ENCODE measurements at places on chromosomes 11 and 22.
A peak's percentile ranks its signal among the peaks of the same experiment; 100 is the strongest.

DNA sequence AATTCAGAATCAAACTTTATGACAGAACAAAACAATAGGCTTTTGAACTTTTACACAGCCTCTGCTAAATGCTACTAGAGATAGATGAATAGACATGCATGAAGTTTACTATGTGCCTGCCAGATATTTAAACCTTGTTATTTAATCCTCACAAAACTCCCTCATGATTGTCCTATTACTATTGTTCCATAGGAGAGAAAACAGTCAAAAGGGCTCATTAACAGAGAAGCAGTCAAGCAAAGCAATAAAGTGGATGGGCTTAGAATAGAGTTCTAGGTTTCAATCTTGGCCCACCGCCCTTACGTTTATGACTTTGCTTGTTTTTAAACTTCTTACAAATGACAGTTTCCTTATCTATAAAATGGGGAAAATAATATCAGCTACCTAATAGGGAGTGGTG lies 12.9 kb downstream of the CWC15 start:
- no peak overlapping the region for H3K4me3 ChIP-seq
- H3K4me1 ChIP-seq, result no peaks in the 10 kb centered on the region
- peaks cover 21% of the 10 kb centered on the region for H3K36me3 ChIP-seq
- no peaks in the 10 kb centered on the region for H3K27me3 ChIP-seq

DNA sequence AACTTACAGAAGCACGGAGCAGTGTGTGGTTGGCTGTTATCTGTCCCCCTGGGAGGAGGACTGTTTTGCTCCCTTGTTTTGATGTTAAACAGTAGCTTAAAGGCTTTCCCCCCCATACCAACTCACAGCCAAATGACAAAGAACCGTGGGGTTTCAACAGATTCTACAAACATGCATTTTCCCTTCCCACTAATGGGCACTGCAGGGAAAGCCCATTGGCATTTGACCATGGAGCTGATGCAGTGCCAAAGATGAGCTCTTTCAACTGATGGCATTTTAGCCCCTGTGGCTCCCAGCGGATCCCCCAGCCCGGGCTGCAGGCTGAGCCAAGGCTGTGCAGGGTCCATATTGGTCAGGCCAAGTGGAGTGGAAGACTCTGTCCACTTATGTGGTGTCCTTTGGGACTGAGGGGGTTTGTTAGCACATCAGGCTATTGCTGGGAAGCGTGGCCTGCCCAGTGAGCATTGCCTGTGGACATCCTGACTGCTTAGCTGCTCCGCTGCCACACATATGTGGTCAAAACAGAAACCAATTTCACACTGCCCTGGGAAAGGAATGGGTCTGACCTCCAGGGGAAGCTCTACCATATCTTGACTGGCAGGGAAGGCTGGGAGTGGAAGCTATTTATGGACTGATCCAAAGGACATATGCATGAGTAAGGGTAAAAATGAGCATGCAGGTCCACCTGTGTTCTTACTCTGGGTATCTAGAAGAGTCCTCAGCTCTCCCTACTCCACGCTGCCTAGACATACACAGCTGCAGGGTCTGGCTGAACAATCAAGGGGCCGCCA lies 116.4 kb upstream of the PARVA start:
- no peak overlapping the region for H3K27ac ChIP-seq
- peaks cover 4% of the 10 kb centered on the region for H3K36me3 ChIP-seq
- H3K4me3 ChIP-seq, result no peak overlapping the region
- H3K27me3 ChIP-seq, result no peaks in the 10 kb centered on the region
- H3K4me1 ChIP-seq, result no peaks in the 10 kb centered on the region

DNA sequence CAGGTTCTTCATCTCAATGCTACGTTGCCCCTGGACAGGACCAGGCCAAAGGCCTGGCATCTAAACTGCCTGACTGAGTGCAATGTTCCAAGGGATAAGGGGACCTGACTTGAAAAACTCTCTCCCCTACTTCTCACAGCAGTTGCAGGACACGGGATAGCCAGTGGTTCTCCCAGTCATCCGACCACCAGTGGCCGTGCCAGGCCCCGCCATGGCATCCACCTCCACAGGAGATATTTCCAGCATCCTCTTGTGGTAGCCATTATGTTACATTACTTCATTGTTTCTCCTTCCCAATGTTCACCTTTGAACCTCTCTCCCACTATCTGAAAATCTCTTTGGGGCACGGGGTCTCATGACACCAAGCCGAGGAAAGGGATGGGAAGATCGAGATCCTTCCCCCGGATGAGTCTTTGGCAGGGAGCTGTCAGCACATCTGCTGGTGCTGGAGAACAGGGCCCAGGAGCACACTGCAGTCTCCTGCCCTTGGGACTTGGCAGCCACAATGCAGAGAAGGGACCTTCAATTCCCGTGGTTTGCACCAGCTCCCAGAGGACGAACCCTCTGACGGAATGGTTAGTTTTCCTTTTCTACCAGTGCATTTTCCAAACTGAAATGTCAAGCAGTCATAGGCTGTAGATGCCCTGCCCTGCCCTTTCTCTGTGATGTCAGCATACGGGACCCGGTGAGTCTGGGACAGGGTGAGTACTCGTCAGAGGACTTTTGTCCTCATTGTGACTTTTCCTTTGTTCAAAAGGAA lies 121.2 kb downstream of the ETS1 start:
- no peaks in the 10 kb centered on the region for H3K27me3 ChIP-seq
- peak overlapping the region; percentile 97 for H3K27ac ChIP-seq
- peaks cover 74% of the 10 kb centered on the region for H3K36me3 ChIP-seq
- no peak for DNase-seq
- peak overlapping the region; percentile 37 for H3K4me3 ChIP-seq
- H3K4me1 ChIP-seq, result peaks cover 92% of the 10 kb centered on the region

DNA sequence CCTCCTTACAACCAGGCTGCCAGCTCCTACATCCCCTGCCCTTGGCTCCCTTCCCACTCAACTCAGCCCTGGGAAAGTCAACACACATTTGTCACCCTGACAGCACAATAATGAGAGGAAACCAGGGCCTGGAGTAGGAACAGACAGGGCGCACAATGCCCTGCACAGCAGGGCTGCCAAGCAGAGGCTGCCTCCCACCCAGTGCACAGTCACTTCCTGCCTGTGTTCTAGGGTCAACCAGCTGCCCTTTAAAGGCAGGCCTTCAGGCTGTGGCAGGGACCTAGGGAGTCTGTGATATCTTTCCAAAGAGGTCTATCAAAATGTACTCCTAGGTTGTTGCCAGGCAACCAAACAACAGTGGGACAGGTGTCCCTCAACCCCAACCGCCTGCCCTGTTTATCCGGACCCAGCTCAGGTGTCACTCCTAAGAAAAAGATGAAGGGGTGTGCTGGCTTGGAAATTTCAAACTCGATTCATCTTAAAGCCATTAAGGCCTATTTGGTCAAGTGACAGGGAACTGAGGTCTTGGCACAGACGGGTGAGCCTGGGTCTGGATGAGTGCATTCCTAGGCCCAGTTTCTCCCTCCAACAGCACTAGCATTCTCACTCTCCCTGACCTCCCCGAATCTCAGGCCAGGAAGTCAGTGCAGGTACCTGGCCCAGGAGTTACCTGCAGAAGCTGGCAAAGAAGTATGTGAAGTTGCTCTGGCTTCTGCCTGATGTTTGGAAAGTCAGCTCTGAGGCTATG lies 110.3 kb upstream of the PITPNB start:
- H3K36me3 ChIP-seq, result no peaks in the 10 kb centered on the region
- no peaks in the 10 kb centered on the region for H3K27me3 ChIP-seq
- no peak overlapping the region for H3K4me3 ChIP-seq

DNA sequence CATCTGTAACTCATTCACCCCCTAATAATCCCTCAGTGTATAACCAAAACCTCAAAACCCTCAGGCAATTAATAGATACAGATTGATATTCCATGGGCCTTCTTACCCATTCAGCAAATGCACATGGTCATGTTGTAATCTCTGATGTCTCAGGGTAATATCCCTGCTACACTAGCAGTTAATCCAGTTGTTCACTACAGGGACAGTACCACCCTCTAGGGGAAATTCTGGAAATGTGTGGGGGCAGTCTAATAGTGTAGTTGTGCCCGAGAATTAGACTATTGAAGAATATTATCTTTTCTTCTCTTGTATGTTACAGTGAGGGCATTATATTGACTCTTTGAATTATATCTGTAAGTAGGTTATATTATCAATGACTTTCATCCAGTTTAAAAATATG lies 175.4 kb downstream of the CWF19L2 start:
- no peaks in the 10 kb centered on the region for H3K27me3 ChIP-seq
- no peak for DNase-seq
- H3K4me3 ChIP-seq, result no peak overlapping the region

DNA sequence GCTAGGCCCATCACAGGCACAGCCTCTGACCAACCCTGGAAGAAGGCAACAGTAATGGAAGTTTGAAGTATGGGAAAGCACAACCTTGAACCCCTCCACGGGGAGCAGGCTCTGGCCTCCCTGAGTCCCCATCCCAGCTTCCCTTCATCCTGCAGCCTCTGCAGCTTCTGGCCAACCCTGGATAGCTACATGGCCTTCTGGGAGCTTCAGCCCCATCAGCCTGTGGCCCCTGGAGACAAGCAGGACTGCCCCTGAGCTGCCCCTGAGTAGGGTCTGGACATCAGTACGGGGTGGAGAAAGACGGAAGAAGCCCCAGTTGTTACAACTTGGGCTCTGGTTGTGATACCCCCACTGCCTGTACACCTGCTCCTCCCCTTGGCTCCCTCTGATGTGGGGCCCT lies 113.8 kb upstream of the CD82 start:
- no peaks in the 10 kb centered on the region for H3K4me1 ChIP-seq
- H3K27ac ChIP-seq, result no peak overlapping the region
- H3K36me3 ChIP-seq, result no peaks in the 10 kb centered on the region
- H3K27me3 ChIP-seq, result no peaks in the 10 kb centered on the region
- DNase-seq, result no peak
- no peak overlapping the region for H3K4me3 ChIP-seq

DNA sequence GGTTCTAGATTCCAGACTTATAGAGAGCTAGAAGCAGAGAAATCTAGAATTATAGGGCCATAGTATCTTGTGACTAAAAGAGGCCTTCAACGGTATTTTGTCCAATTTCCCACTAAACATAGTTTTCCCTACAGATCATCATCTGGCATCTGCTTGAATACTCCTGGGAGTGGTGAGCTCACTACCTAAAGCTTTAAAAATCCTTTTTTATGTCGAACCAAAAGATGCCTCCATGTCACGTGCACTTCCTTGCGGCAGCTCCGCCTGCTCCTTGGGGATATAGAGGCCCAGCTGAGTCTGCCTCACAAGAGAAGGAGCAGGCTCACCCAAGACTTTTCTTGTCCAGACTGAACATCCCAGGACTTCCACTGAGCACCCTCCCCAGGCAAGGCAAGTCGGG lies 4.3 kb upstream of the MB start:
- H3K36me3 ChIP-seq, result no peaks in the 10 kb centered on the region
- no peak overlapping the region for H3K4me3 ChIP-seq
- no peak for DNase-seq
- no peak overlapping the region for H3K27ac ChIP-seq

- H3K27ac ChIP-seq, result peak overlapping the region; percentile 61
- DNase-seq, result no peak
- no peaks in the 10 kb centered on the region for H3K36me3 ChIP-seq
- H3K27me3 ChIP-seq, result no peaks in the 10 kb centered on the region
- H3K4me1 ChIP-seq, result peaks cover 8% of the 10 kb centered on the region
- H3K4me3 ChIP-seq, result peak overlapping the region; percentile 91
These were observed 753 bp downstream of the STX3 start for GRCh38 chr11:59755701-59756557.

GRCh38 chr11:45625611-45626010 lies 39.8 kb downstream of the CHST1 start:
- H3K27me3 ChIP-seq, result no peaks in the 10 kb centered on the region
- H3K36me3 ChIP-seq, result no peaks in the 10 kb centered on the region
- no peak overlapping the region for H3K4me3 ChIP-seq
- DNase-seq, result no peak
- H3K27ac ChIP-seq, result no peak overlapping the region

DNA sequence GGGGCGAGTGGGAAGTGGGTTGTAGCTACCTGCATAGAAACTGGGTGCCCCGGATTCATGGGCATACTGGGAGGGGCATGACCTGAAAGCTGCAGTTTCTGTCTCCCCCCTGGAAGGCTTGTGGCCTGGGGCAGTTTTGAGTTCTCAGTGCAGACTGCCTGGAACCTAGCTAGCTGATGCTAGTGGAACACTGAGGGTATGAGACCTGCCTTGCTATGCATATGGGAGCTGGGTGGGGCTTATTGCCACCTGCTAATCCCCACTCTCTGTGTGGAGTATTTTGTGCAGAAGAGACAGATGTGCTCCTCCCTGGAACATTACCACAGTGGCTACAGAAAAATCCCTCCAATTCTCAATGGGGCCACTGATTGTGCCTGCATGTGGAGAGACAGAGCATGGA lies 11.7 kb upstream of the OR56B4 start:
- DNase-seq, result no peak
- H3K4me1 ChIP-seq, result no peaks in the 10 kb centered on the region
- no peak overlapping the region for H3K27ac ChIP-seq
- no peaks in the 10 kb centered on the region for H3K36me3 ChIP-seq
- no peaks in the 10 kb centered on the region for H3K27me3 ChIP-seq
- H3K4me3 ChIP-seq, result no peak overlapping the region

GRCh38 chr11:96540875-96541274 lies 151.1 kb downstream of the JRKL start:
- no peaks in the 10 kb centered on the region for H3K36me3 ChIP-seq
- DNase-seq, result no peak
- H3K4me1 ChIP-seq, result no peaks in the 10 kb centered on the region
- H3K4me3 ChIP-seq, result no peak overlapping the region

DNA sequence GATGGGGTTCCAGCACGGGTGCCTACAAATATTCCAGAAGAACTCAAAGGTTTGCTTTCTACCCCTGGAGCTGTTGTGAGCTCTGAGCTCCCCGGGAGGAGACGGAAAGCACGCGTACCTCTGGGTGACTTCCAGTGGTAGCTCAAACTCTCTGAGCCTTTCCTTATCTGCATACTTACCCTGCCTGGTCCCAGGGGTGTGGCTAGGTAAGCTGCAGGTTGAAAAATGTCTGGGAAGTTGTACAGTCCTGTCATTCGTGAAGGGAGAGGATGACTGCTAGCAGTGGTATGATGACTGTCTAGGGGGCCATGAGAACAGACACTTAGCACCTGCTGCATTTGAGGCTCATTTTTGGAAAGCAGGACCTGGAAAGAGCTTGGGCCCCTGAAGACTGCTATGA lies 111.5 kb downstream of the DSCAML1 start:
- H3K4me1 ChIP-seq, result no peaks in the 10 kb centered on the region
- no peak overlapping the region for H3K27ac ChIP-seq
- H3K4me3 ChIP-seq, result no peak overlapping the region
- no peaks in the 10 kb centered on the region for H3K27me3 ChIP-seq

GRCh38 chr22:28464127-28464526 lies 215.5 kb downstream of the TTC28 start:
- H3K4me1 ChIP-seq, result no peaks in the 10 kb centered on the region
- DNase-seq, result no peak
- no peaks in the 10 kb centered on the region for H3K27me3 ChIP-seq
- no peak overlapping the region for H3K4me3 ChIP-seq
- H3K36me3 ChIP-seq, result no peaks in the 10 kb centered on the region
